Ascending aorta (tissue), 2 donors: ENCODE measurements at places on chromosomes 16 and 17. TPM values are rescaled to one million over a fixed set of nuclear protein-coding genes. Genes with fewer than 3 reads are reported as not detected.
A peak's percentile ranks its signal among the peaks of the same experiment; 100 is the strongest.

The ALKBH5 gene
- total RNA-seq, result 73.4 TPM

The PRAC1 gene
- not detected for total RNA-seq

GRCh38 chr16:56330476-56330875 is 94.9 kb downstream of the AMFR start:
- no peak overlapping the region for H3K27ac ChIP-seq
- no peaks in the 10 kb centered on the region for H3K36me3 ChIP-seq
- DNase-seq, result no peak
- no peaks in the 10 kb centered on the region for H3K27me3 ChIP-seq

GRCh38 chr16:3681206-3681605 is 26.7 kb downstream of the DNASE1 start:
- no peak overlapping the region for H3K27ac ChIP-seq
- H3K27me3 ChIP-seq, result no peaks in the 10 kb centered on the region
- no peak overlapping the region for H3K4me3 ChIP-seq
- DNase-seq, result no peak
- peaks cover 70% of the 10 kb centered on the region for H3K36me3 ChIP-seq
- no peaks in the 10 kb centered on the region for H3K4me1 ChIP-seq

GRCh38 chr16:49484936-49485335 is 111.3 kb downstream of the C16orf78 start:
- H3K36me3 ChIP-seq, result no peaks in the 10 kb centered on the region
- peaks cover 5% of the 10 kb centered on the region for H3K4me1 ChIP-seq
- H3K27me3 ChIP-seq, result no peaks in the 10 kb centered on the region
- peak overlapping the region; percentile 66 for H3K27ac ChIP-seq
- H3K4me3 ChIP-seq, result peak overlapping the region; percentile 27

DNA sequence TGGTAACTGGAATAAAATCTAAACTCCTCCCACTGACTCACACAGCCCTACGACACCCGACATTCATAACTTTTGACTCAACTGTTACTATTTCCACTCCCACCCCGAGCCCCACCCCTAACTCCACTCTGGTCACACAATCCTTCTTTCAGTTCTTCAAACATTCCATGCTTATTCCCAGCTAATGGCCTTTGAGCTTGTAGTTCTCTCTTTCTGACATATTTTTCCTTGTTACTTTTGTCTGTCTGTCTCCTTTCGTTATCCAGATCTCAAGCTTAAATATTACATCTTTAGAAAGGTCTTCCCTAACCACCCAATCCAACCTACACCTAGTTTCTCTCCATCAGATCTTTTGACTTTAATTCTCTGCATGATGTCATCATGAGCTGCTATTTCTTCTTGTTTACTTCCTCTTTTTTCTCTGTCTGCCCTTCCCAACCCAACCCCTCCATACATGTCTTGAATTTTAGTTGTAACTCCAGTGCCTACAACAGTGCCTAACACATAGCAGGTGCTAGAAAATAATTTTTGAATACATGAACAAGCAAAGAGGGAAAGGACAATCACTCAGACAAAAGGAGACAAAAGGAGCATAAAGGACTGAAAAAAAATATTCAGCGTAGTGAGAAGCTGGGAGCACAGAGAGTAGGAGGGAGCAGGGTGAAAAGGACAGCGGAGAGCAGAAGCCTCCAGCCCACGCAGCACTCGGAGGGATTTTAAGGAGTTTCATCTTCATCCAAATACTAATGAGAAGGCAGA is 65.2 kb upstream of the SMIM36 start:
- no peak for DNase-seq
- no peak overlapping the region for H3K4me3 ChIP-seq
- H3K4me1 ChIP-seq, result no peaks in the 10 kb centered on the region
- no peaks in the 10 kb centered on the region for H3K27me3 ChIP-seq
- no peaks in the 10 kb centered on the region for H3K36me3 ChIP-seq

DNA sequence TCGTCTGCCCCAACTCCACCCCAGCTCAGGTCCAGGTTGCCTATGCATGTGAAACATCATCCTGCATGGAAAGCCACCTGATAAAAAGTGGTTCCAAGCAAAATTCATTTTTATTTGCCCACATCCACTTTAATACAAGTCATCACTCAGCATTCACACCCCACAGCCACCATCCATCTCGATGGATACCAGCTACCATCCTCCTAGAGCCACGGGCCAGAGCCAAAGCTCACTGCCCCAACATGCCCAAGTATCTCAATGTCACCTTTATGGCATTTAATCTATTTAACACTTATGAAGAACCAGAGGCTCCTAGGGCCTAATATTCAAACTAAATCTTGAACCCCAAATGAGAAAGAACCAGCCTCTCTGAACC is 70.5 kb downstream of the COPRS start:
- H3K4me1 ChIP-seq, result peaks cover 7% of the 10 kb centered on the region
- H3K4me3 ChIP-seq, result no peak overlapping the region
- DNase-seq, result no peak
- H3K27ac ChIP-seq, result peak overlapping the region; percentile 55
- no peaks in the 10 kb centered on the region for H3K36me3 ChIP-seq
- H3K27me3 ChIP-seq, result no peaks in the 10 kb centered on the region

The SLC16A11 gene
- not detected for total RNA-seq

DNA sequence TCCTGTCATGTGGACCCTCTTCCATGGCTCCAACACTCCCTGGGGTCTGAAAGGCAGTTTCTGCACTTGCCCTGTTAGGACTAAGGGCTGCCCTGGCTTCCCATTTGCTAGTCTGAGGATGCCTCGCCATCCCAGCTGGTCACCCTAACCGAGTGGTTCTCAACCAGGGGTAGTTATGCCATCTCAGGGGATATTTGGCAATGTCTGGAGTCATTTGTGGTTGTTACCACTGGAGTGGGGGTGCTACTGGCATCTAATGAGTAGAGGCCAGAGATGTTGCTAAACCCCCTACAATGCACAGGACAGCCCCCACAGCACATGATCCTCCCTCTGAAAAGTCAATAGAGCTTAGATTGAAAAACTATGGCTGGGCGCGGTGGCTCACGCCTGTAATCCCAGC is 26.9 kb upstream of the CDH1 start:
- no peak overlapping the region for H3K4me3 ChIP-seq
- no peak overlapping the region for H3K27ac ChIP-seq
- H3K4me1 ChIP-seq, result no peaks in the 10 kb centered on the region
- H3K27me3 ChIP-seq, result no peaks in the 10 kb centered on the region
- H3K36me3 ChIP-seq, result no peaks in the 10 kb centered on the region

The C16orf90 gene
- total RNA-seq, result not detected

GRCh38 chr16:28131181-28131580 is 67.7 kb upstream of the GSG1L start:
- peaks cover 77% of the 10 kb centered on the region for H3K36me3 ChIP-seq
- H3K27me3 ChIP-seq, result no peaks in the 10 kb centered on the region
- no peak overlapping the region for H3K4me3 ChIP-seq
- peaks cover 14% of the 10 kb centered on the region for H3K4me1 ChIP-seq
- peak overlapping the region; percentile 84 for H3K27ac ChIP-seq

The ARL5C gene
- not detected for total RNA-seq

GRCh38 chr17:17641621-17642409 is 39.4 kb upstream of the RAI1 start:
- H3K27me3 ChIP-seq, result no peaks in the 10 kb centered on the region
- H3K36me3 ChIP-seq, result no peaks in the 10 kb centered on the region
- no peaks in the 10 kb centered on the region for H3K4me1 ChIP-seq
- no peak for DNase-seq
- H3K27ac ChIP-seq, result no peak overlapping the region

DNA sequence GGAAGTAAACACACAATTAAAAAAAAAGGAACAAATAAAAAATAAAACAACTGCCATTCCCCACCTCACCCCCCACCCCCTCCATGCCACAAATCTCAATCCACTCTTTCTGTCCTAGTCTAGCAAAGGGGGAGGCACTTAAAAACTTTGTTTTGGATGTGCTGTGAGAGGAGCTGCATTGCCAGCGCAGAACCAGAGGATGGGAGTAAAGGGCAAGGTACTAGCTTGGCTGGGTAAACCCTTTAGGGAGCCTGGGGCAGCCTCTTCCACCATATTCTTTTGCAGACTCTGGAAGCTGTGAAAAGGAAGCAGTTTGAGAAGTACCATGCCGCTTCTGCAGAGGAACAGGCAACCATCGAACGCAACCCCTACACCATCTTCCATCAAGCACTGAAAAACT is 1.4 kb downstream of the MRPS7 start:
- DNase-seq, result no peak
- no peak overlapping the region for H3K27ac ChIP-seq
- peaks cover 21% of the 10 kb centered on the region for H3K36me3 ChIP-seq
- peak overlapping the region; percentile 88 for H3K4me3 ChIP-seq

The KRT12 gene
- total RNA-seq, result not detected

DNA sequence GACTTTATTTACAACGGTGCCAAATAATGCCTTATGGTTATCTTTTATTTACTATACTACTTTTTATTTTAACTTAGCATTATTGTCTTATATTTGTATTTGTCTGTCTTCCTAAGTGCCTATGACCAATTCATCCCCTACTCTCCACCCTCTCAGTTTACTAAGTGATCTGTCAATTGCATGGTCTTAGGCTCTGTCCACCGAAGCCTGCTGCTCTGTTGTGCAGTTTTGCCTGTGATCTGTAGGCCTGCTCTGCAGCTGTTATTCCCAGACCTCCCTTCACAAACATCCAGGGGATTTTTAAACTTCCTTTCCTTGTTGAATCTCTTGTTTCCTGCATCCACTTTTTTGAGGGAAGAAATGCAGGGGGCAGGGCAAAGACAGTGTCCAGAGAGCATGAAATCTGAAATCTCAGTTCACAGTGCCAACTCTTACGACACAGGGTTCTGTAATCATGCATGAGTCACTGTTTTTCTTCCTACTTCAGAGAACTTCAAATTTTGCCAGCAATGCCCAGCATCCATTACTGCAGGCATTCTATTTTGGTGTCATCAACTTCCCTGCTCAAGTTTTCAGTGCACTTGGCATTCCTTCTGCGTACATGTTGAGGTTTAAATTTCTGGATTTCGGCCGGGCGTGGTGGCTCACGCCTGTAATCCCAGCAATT is 11.4 kb downstream of the SLFN5 start:
- peak; percentile 14 for DNase-seq
- H3K4me1 ChIP-seq, result peaks cover 13% of the 10 kb centered on the region
- peak overlapping the region; percentile 76 for H3K27ac ChIP-seq
- H3K27me3 ChIP-seq, result no peaks in the 10 kb centered on the region
- H3K36me3 ChIP-seq, result peaks cover 8% of the 10 kb centered on the region

The HNF1B gene
- not detected for total RNA-seq

DNA sequence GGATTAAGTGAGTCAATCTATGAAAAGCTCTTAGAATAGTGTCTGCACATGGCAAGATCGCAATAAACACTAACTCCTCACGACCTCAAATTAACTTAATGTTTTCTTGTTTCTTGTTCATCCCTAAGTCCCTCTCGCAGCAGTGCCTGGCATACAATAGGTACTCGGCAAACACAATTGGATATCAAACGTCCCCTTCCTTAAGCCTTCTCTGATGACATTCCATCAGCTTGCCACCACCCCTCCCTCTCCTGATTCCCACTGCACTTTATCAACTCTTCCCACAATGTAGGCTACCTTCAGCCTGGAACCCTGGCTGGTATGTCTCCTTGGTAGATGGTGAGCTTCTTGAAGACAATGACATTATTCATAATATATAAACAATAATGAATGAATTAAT is 33.3 kb downstream of the CCDC42 start:
- H3K4me3 ChIP-seq, result no peak overlapping the region
- no peak for DNase-seq
- H3K36me3 ChIP-seq, result no peaks in the 10 kb centered on the region
- H3K27ac ChIP-seq, result no peak overlapping the region

The CRHR1 gene
- not detected for total RNA-seq

The RNF227 gene
- 0.32 TPM for total RNA-seq

- no peak overlapping the region for H3K4me3 ChIP-seq
- H3K27me3 ChIP-seq, result no peaks in the 10 kb centered on the region
- no peak overlapping the region for H3K27ac ChIP-seq
- no peaks in the 10 kb centered on the region for H3K36me3 ChIP-seq
- no peaks in the 10 kb centered on the region for H3K4me1 ChIP-seq
These were observed 214.3 kb upstream of the N4BP1 start for GRCh38 chr16:48824271-48824670.

DNA sequence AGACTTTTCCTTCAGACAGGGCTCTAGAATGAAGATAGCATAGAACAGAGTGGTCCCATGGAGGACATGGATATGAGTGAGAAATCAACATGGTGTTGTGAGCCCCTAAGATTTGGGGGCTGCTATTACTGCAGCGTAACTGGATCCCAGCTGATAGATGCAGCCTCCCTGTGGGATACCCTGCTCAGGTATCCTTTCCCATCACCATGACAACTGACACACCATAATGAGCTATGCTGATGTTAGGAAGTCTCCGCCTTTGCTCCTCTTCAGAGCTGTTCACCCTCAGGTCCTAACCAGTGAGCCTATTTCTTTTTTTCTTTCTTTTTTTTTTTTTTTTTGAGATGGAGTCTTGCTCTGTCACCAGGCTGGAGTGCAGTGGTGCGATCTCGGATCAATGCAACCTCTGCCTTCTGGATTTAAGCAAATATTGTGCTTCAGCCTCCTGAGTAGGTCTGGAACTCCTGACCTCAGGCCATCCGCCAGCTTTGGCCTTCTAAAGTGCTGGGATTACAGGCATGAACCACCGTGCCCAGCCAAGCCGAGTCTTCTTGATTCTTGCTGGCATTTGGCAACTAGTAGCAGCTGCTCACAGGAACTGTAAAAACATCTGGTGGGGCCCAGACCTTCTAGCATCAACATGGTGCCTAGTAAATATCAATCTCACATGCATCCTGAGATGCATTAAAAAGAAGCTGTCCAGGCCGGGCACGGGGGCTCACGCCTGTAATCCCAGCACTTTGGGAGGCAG is 17.1 kb downstream of the STX4 start:
- H3K4me1 ChIP-seq, result no peaks in the 10 kb centered on the region
- no peaks in the 10 kb centered on the region for H3K36me3 ChIP-seq
- no peak overlapping the region for H3K27ac ChIP-seq
- no peaks in the 10 kb centered on the region for H3K27me3 ChIP-seq
- DNase-seq, result no peak
- H3K4me3 ChIP-seq, result no peak overlapping the region

DNA sequence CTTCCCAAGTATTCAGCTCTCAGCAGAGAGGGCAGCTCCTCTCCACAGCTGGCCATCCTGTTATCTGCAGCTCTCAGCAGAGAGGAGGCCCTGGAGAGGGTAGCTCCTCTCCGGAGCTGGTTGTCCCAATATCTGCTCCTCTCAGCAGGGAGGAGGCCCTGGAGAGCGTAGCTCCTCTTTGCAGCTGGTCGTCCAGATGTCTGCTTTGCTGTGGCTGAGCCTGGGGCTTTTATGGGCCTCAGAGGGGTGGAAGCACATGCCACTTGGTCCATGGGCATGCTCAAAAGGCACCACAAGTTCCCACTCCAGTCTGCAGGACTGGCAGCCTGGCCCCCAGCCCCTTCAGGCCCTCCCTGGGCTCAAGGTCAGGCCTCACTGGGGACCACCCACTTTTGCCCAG is 314.3 kb downstream of the KCNJ2 start:
- no peaks in the 10 kb centered on the region for H3K36me3 ChIP-seq
- DNase-seq, result no peak

The PFN1 gene
- 1,046 TPM for total RNA-seq

The KRT37 gene
- not detected for total RNA-seq

- H3K27me3 ChIP-seq, result no peaks in the 10 kb centered on the region
- DNase-seq, result no peak
- H3K4me3 ChIP-seq, result no peak overlapping the region
- no peak overlapping the region for H3K27ac ChIP-seq
These were observed 3.7 kb downstream of the CETP start for GRCh38 chr16:56965149-56966092.

The MYH2 gene
- not detected for total RNA-seq
